ENCODE measurements at places on chromosomes 16 and 17.

DNA sequence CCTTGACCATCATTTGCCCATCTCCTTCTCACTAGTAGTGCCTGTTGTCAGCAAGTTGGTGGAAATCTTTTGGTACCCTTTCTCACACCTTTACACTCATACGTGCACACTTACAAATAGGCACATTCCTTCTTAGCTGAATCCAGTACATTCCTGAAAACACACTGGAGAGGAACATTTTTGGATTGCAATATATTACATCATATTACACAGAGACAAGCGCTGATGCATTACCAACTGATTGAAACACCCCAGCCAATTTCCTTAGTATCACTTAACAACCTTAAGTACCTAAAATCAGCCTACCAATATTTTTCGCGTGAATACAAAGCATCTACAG is 64.1 kb downstream of the PLCG2 start:
- DNase-seq: no peak

DNA sequence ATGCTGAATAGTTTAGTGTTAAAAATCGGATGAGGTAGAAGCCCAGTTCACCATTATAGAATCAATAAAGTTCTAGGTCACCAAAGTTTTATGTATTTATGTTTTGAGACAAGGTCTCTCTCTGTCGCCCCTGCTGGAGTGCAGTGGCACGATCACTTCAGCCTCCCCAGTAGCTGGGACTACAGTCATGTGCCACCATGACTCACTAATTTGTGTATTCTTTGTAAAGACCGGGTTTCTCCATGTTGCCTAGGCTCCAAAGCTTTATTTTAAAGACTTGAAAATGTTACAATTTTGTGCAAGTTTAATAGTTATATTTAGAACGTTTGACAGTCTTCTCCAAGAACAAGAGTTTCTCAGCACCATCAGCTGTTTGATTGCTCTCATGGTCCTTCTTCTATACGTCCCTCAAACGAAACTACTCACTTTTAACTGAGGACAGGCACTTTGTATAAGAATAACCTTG is 32.1 kb downstream of the NDE1 start:
- DNase-seq: peak; percentile 85

GRCh38 chr17:82065193-82065637 is 389 bp downstream of the DUS1L start:
- DNase-seq: no peak

DNA sequence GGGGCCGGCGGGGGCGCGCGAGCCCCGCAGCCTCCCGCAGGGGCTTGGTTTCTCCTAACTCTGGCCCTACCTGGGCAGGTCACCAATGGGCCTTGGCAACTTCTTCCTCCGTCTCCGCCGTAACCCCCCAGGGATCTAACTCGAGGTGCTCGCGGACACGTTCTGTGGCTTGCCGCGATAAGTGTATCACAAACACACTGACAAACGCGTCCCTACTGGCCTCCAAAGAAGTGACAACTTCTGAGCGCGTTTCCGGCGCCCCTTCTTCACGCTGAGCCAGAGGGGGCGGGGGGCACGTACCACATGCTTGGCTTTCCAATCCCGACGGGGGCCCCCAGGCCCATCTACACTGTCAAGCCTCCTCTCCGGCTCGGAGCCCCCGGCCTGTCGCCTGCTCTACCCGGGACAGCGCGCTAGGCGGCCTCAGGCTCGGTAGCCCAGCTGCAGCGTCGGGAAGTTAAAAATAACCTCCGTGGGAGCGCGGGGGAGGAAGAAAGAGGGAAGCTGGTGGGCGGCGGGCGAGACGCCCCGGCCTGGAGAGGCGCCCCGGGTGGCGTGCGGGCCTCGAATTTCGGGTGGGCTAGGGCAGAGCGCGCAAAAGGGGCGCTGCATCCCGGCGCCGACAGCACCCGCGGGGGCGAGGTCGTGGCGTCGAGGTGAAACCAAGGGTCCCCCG is 725 bp upstream of the SPHK1 start:
- DNase-seq: no peak

DNA sequence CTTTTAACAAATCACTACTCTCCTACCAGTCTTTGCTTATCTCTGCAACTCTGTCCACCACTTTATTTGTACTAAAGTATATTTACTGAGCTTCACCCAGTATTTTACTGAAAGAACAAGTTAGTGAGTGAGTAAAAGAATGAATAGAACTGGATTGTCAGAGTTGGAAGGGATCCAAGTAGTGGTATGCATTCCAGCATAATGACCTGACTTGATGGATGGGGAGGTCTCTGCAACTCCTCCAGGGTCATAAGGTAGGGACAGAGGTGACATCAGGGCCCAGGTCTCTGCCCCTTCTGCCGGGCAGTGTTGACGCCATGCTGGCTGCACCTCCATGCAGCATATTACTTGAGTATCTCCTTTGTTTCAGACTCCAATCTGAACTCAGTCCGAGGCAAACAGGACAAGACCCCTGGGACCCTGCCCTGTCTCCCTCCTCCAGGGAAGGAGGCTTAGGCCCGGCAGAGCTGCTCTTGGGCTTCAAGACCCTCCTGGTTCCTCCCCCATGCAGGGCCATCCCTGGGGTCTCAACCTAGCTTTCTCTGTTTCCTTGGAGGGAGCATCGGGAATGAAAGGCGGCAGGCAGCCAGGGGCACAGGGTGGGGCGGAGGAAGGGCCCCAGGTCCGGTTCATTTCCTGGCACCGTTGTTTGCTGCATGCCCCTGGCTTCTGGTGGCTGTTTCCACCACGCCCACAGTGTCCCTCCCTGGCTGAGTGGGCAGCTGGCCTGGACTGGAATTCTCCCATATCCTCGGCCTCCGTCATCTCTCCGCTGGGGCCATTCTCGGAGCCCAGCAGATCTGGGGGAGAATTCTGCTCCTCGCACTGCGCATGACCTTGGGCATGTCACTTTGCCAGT is 12.4 kb upstream of the ITGA3 start:
- no peak for DNase-seq

GRCh38 chr16:2429034-2429770 is at the start of gene CCNF:
CCNF (plus strand) TSS chr16:2429447; CDS start chr16:2429482, 35 bp downstream.
- DNase-seq: peak; percentile 97
